M059J (cell line): ENCODE measurements at places on chromosomes 1 and 21. TPM values are rescaled to one million over a fixed set of nuclear protein-coding genes. Genes with fewer than 3 reads are reported as not detected.
A peak's percentile ranks its signal among the peaks of the same experiment; 100 is the strongest.

CNST gene
- 6.8 and 14.7 TPM in 2 replicates for total RNA-seq

DNA sequence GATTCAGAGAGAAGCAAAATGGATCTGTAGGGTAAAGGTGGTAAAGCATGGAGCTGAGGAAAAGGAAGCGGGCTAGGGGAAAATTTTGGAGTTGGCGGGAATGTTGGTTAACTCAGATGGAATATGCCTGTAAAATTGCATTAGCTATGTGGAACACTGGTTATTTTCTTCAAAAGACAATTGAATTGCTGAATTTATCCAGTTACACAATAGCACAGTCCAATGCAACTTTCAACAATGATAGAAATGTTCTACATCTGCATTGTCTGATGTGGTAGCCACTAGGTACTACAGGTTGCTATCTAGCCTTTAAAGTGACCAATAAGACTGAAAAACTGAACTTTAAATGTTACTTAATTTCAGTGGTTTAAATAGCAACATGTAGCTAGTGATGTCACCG lies 315.2 kb downstream of the ASTN1 start:
- DNase-seq = no peak

GRCh38 chr1:202010180-202011015 lies at the start of gene ELF3:
TSS of gene ELF3 (plus strand) at chr1:202010587. CDS start at chr1:202011137, 550 bp downstream.
- peak; percentile 55 for DNase-seq

ORC1 gene
- total RNA-seq = 16.7 and 20.2 TPM in 2 replicates

- DNase-seq = peak; percentile 50
Observed at GRCh38 chr1:19704247-19705113, 39.8 kb downstream of the HTR6 start.

DISP3 gene
- total RNA-seq = 0.02 TPM in 1 of 2 replicates, not detected in the other

CLIC6 gene
- total RNA-seq = 0.02 and 0.25 TPM in 2 replicates

GRCh38 chr1:201183209-201183608 lies 7.4 kb upstream of the IGFN1 start:
- no peak for DNase-seq

S100A1 gene
- total RNA-seq = 0.42 TPM in 1 of 2 replicates, not detected in the other

GRCh38 chr1:12478612-12478985 lies 139.4 kb downstream of the DHRS3 start:
- DNase-seq = no peak

- no peak for DNase-seq
Observed at GRCh38 chr1:54814571-54814970, 13.4 kb upstream of the TTC22 start.

DNA sequence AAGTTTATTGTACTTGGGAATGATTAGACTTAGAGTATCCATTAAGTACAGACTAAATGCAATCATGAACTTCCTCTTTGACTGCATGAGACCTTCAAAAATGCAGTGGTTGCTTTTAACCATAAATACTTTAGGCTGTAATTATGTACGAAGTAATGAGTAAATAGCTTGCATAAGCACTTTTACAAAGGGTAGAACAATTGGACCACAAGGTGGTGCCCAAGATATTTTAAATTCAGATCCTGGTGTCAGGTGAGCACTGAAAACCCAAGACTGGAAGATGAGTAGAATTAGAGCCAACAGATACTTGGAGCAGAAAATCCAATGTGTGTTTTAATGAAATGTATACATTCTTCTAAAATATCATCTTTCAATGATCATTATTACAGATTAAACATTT lies 43.4 kb upstream of the RHOU start:
- DNase-seq = peak; percentile 43

- no peak for DNase-seq
Observed at GRCh38 chr1:68228851-68229250, 3.5 kb downstream of the WLS start.

HCRTR1 gene
- total RNA-seq = not detected in 2 replicates

- DNase-seq = no peak
Observed at GRCh38 chr21:27451116-27451515, 484.2 kb upstream of the ADAMTS5 start.

GRCh38 chr1:75999034-75999433 lies 66.8 kb upstream of the ASB17 start:
- DNase-seq = no peak

DNA sequence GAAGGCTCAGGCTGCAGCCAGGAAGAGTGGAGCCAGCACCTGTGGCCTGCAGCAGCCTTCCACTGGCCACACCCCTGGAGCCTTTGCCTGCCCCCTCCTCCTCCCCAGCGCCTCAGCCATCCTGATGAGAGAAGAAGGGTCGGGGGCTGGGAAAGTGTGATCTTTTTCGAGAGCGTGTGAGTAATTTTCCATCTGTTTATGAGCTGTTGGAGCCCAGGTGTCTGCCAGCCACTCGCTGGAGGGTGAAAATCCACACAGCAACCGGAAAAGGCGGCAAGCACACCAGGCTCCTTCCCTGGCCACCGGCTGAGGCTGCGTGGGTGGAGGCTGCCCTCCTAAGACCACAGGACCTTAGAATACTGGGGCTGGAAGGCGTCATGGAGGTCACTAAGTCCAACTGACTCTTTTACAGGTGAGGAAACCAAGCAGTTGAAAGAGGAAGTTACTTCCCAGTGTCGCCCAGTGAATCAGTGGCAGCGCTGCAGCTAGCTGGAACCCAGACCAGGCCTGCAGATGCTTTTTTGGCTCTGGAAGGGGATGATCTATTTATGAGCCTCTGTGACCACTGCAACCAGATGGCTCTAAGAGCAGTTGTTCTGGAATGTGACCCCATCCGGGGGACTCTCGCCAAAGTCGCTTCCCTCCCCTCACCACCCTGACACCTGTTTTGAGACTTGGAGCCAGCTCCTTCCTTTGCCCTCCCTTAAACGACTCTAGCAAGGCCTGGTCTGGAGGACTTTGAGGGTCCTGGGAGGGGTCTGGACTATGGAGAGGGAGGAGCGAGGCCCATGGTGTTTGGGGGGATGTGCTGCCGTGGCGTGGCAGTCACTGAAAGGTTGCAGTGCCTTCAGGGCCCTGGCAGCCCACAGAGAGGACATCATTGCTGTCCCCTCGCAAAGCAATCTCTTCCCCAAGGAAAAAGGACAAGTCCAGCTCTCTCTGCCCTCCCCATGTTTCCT lies 54.5 kb downstream of the LGR6 start:
- DNase-seq = no peak

DNA sequence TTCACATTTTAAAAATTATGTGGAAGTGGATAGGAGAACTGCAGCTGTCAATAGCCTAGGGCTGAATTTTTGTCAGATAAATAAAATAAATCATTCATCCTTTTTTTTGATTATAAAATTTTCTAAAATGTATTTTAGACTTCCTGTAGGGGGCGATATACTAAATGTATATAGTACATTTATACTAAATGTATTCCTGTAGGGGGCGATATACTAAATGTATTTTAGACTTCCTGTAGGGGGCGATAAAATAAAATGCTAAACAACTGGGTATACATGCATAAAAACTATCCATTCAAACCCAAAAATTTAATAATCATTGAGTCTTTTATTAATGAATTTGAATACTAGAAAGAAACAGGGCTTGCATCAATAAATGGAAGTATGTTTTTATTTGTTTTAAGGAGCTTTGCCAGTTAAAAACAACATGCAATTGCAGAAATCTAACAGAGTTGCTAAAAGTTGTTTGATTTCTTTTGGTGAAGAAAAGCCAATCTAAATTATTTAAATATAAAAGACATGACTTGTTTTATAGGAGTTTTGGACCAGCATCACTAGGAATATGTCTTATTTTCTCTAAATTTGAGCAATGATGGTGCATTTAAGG lies 31.4 kb downstream of the CLCA1 start:
- peak; percentile 37 for DNase-seq

DNA sequence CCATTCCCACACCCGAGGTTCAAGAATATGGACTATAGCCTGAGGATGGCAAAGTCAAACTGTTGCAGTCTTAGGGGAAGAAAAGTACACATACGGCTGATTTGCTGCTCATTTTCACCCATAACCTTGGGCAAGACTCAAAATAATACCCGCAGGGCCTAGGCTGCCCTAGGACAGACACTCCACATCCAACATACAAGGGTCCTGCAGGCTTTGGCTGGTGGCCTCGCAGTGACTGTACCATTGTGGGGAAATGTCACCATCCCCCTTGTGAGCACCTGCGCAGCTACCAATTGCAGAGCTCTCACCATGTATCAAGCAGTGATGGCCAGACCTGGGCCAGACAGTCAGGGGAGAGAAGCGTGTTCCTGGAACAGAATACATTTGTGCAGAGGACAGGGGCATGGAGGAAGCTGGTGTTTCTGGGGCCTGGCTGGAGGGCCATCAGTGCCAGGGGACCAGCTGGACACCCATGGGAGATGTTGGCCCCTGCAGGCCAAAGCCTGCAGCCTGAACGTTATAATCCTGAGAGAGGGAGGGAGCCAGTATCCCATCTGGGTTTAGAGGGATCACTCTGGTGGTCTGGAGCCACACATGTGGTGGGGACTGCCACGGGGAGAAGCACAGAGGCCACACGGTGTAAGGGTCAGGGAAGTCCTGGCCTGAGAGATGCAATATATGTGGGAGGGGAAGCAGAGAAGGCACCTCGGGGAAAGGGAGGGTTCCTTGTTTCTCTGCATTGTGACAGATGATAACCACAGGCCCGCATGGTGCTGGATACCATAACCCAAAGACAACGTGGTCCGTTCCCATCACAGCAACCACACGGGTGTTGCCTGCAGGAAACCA lies 101.2 kb downstream of the GLIS1 start:
- no peak for DNase-seq

- no peak for DNase-seq
Observed at GRCh38 chr21:34922479-34922878, 126.6 kb downstream of the RUNX1 start.

- peak; percentile 89 for DNase-seq
Observed at GRCh38 chr1:8439015-8439702, 121.2 kb downstream of the SLC45A1 start.

- no peak for DNase-seq
Observed at GRCh38 chr1:219330669-219331068, 157.0 kb downstream of the LYPLAL1 start.

OR2T10 gene
- total RNA-seq = not detected in 2 replicates

MTF2 gene
- total RNA-seq = 17.7 and 23.6 TPM in 2 replicates

DNA sequence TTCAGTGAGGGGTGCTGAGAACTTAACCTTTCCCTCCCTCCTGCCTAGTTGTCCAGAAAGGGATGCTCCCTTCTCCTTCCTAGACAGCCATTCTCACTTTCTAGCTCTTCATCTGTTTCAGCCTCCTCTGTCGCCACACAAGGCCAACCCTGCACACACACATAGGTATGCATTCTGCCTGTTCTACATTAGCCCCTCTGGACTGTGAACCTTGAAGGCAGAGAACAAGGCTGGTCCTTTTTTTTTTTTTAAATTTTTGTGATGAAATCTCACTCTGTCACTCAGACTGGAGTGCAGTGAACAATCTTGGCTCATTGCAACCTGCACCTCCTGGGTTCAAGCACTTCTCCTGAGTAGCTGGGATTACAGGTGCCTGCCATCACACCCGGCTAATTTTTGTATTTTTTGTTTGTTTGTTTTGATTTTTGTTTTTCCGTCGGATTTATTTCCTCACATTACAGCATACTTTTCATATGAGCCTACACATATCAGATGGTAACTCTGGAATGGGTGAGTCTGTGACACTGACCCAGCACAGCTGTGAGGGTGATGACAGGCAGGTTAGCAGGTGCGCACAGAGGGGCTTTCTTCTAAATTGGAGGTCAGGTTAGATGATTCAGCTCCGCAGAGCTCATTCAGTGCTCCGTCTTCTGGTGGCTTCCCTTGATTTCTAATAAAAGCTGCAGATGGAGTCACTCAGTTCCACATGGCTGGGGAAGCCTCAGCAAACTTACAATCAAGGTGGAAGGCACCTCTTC lies 4.9 kb upstream of the AKR1A1 start:
- no peak for DNase-seq

ALPL gene
- total RNA-seq = 0.71 TPM in 1 of 2 replicates, not detected in the other

- no peak for DNase-seq
Observed at GRCh38 chr1:201374364-201374763, 3.1 kb downstream of the TNNT2 start.

KRTAP15-1 gene
- total RNA-seq = not detected in 2 replicates
